ENCODE measurements at places on chromosomes 11 and 22.
A peak's percentile ranks its signal among the peaks of the same experiment; 100 is the strongest.

- DNase-seq = peak; percentile 85
Measured at GRCh38 chr22:32474635-32475467, at the start of gene FBXO7. Gene FBXO7 (plus strand): TSS chr22:32474811. CDS start chr22:32475003, 192 bp downstream.

DNA sequence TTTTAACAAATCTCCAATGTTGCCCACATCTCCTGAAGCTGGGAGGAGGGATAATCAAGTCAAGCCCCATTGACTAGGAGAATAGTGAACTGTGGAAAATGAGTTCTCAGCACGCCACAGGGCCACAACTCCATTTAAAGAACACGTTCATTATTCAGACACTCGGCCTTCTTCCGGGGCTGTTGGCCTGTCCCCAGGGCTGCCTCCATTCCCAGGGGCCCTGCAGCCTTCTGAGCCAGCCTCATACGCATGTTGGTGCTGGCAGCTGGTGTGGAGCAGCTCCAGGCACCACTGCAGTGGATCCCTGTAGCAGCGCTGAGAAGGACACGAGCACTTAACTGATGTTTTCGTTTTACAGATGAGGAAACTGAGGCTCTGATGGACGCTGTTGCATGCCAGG, 87.5 kb upstream of the RCN1 start:
- DNase-seq = no peak

DNA sequence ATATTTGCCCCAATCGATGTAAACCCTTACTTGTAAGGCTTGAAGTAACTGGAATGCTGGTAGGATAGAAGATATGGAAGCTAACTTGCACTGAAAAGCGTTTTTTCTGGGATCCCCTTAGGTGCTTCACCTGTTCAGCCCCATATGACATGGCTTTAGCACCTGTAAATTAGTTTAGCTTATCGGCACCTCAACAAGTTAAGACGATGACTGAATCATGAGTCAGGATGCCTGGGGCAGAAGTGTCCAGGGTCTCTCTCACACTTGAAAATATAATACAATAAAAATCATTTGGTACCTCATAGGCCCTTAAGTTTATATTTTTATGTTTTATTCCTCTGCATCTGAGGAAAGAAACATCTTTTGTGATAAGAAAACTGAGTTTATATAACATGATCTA, 409.2 kb upstream of the LRRC4C start:
- no peak for DNase-seq

DNA sequence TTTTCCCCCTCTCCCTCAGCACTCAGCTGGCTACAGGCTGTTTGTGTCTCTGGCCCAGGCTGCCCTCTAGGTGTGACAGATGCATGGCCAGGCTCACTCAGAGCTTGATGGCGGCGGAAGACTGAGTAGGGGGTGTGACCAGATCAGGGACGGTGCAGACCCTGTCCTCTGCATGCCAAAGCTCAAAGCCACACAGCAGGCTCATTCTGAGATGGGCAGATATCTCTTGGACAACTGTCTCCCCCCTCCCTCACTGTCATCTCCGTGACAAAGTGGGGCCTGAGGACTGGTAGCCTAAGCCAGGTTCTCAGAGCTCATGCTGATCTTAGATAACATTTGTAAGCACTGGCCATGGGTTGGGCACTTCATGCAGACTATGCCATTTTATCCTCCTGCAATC, 231.3 kb downstream of the DSCAML1 start:
- no peak for DNase-seq

DNA sequence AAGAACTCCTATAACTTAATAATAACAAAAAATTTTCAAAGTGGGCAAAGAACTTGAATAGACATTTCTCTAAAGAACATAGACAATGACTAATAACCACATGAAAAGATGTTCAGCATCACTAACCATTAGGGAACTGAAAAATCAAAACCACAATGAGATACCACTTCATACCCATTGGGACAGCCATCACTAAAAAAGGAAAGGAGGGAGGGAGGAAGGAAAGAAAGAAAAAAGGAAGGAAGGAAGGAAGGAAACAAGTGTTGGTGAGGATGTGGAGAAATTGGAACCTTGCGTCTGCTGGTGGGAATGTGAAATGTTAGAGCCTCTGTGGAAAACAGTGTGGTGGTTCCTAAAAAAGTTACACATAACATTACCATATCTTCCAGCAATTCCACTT, 55.8 kb downstream of the MS4A13 start:
- DNase-seq = no peak

GRCh38 chr11:57779276-57779675, 17.7 kb downstream of the CTNND1 start:
- no peak for DNase-seq

DNA sequence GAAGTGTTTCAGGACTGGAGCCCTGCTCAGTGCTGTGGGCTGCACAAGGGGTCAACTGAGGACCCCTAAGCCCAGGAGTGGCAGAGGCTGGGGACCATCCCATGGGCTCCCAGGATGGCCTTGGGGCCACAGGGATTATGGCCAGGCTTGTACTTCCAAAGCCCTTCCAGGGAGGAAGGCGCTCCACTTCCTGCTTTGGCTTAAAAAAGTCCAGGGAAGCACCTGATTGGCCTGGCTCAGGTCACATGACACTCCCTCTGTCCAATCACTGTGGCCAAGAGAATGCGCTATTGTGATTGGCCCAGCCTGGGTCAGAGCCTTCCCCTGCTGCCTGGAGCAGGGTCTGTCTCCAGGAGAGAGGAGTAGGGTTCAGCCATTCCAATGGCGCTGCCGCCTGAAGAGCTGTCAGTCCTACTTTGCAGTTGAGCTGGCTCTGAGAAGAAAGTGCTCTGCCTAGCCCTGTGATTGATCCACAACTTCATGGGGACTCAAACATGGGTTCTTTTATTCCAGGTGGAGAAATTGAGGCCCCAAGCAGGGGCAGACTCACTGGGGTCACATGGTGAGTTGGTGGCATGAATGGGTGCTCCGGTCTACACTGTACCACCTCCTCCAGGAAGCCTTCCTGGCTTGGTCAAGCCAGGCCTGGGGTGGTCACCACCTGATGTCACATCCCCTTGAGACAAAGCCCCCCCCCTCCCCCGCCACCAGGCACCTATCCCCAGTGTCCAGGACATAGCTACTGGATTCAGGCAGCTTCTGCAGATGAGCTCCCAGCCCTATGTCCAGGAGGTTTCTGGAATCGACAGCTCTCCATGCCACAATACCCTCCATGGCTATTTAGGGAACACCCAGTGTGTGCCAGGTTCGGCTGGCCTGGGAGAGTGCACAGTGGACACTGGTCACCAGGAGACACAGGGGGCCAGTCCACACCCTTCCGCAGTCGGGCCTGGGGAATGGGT, 48.2 kb downstream of the RTN4R start:
- no peak for DNase-seq

GRCh38 chr22:46469711-46470110, 67.7 kb downstream of the CELSR1 start:
- DNase-seq = no peak

- no peak for DNase-seq
Measured at GRCh38 chr11:86749821-86750401, 50.4 kb upstream of the PRSS23 start.

GRCh38 chr22:27299181-27300085, 502.1 kb downstream of the MN1 start:
- no peak for DNase-seq

GRCh38 chr11:100841711-100842407, 154.8 kb downstream of the ARHGAP42 start:
- no peak for DNase-seq

DNA sequence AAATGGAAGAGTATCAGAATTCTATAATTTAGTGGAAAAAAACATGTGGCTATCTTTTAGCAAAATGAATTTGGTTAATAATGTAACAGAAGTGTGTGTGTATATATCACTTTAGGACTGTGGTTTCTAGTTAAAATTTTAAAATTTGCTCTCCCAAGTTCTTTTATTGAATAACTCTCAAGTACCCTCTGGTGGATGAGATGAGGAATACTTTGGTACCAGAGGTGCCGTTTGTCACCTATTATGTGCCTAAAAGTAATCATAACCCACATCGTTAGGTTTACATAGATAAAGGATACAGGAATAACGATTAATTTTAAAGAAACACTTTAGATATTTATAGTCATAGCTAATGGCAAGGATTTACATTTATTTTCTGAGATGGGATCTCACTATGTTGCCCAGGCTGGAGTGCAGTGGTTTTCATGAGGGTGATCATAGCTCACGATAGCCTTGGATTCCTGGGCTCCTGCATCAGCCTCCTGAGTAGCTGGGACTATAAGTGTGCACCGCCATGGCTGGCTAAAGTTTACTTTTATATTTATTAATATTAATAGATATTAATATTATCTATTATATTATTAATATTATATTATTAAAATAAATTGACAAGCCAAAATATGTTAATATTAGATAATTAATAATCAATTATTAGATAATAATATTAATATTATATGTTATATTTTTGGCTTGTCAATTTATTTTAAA, 66.7 kb upstream of the CAPRIN1 start:
- no peak for DNase-seq

- no peak for DNase-seq
Measured at GRCh38 chr11:126436209-126436755, 80.8 kb downstream of the ST3GAL4 start.

DNA sequence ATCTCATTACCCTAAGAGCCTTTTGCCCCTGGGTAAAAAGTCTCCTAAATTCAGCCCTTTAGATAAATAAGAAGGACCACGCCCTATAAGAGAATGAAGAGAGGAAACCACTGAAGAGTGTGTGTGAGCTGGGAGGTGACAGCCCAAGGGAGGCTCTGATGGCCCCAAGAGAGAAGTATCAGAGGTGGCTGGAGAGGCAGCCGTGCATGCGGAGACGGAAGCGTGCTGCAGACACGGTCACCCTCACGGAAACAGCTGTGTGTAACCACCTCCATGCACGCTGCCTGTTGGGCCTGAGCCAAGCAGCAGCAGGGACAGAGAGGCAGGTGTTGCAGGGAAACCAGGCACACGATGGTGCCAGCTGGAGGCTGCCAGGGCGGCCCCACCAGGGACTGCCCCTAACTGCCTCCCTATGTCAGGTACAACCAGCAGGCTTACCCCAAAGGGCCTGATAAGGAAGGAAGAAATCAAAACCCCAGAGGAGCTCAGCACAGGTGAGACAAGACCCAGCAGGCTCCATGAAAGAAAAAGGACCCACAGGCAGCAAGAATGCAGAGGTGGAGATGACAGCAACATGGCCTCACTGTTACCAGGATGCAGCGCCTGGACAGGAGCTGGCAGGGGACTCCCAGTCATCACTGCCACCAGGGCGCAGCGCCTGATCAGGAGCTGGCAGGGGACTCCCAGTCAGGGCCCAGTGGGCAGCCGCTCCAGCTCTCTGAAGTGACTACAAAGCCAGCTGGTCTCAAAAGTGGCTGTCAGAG, 7.8 kb downstream of the LARGE2 start:
- no peak for DNase-seq

DNA sequence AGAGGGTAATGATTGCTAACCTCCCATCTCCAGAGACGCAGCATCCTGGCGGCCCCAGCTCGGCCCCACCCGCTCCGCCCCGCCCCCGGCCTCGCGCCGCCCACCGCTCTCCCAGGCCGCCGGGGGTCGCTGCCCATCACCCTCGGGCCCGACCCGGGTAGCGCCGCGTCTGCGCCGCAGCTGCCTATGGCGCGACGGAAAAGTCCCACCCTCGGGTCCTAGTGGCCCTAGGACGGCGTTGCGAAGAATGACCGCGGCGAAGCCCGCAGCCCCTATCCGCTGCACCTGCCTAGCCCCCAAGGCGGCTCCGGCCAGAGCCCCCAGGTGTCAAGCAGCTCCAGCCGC, 457 bp downstream of the CPSF7 start:
- peak; percentile 73 for DNase-seq

GRCh38 chr11:57568330-57568766, 876 bp upstream of the UBE2L6 start:
- DNase-seq = peak; percentile 95

DNA sequence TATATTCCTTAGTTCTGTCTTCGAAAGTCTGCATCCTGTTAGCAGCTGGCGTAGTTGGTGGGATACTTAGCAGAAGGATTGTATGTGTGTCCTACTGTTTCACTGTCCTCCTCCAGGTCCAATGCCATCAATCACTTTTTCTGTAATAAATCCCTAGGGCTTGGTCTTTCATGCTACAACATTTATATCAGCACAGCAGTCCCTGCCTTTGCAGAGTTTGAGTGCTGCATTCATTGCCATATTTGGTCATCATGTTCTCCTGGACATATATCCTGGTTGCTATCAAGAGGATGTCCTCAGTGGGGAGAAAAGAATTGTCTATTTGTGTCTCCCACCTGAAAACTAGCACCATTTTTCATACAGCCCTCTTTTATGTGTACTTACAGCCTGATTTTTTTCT, 67.0 kb downstream of the OR5AK2 start:
- no peak for DNase-seq

DNA sequence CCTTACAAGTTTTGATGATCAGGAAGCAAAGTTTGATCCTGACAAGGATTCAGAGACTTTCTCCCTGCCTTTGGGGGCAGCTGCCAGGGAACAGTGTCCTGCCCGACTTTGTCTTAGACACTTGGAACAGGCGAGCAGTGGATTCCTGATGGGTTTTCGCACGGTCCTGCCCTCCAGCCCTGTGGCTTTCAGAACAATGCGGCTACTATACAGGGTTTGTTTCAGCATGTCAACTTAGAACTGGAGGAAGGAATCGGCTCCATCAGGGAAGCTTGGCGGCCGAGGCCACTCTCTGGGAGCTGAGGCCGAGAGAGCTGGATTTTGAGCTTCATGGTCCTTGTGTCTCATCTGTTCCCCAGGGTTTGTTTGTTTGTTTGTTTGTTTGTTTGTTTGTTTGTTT, 11.5 kb downstream of the ANO1 start:
- no peak for DNase-seq

GRCh38 chr11:2888266-2888968, 2.8 kb upstream of the CDKN1C start:
- peak; percentile 99 for DNase-seq

- no peak for DNase-seq
Measured at GRCh38 chr22:27545085-27545484, 256.5 kb downstream of the MN1 start.

DNA sequence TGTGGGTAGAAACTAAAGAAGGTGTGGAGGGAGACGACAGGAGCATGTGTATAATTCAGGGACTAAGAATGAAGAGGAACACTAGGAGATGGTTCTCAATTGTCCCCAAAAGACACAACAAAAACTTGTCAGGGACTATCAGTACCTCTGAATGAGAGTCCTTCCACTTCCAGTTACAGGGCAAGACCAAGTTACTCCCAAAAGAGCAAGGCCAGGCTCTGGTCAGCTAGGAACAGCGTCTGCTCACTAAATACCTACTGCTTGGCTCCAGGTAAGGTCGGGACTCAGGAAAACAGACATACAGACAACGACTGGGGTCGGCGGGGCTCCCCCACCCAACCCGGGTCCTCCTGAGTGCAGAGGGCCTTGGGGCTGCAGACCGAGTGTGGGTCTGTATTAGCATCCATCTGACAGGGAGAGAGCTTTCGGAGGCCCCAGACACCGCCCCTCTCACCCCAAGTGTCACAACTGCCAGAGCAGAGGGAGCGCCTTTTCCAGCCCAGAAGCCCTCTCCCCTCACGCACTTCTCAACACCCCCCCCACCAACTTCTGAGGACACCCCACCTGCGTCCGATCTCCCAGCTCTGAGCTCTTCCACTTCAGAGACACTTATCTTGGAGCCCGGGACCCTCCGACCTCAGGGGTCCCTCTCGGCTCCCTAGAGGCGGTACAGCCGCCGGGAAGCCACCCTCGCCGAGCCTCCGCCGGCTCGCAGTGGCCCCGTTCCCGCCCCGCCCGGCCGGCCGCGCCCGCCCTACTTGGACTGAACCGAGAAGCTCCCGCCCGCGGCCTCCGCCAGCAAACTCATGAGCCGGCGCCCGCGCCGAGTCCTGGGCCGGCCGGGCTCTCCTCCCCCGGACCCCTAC, 522 bp downstream of the RHOG start:
- DNase-seq = peak; percentile 44
